ENCODE measurements at places on chromosomes 16 and 17. TPM values are rescaled to one million over a fixed set of nuclear protein-coding genes. Genes with fewer than 3 reads are reported as not detected.

Gene CCL7
- not detected for total RNA-seq

Gene SBK1
- 0.64 TPM for total RNA-seq

Gene CHTF8
- total RNA-seq = 29.7 TPM

Gene RAB37
- 1.1 TPM for total RNA-seq

Gene SRP68
- 50.0 TPM for total RNA-seq

Gene OMG
- total RNA-seq = 1.0 TPM

Gene SULT1A2
- 0.46 TPM for total RNA-seq

Gene CLEC3A
- total RNA-seq = not detected

Gene TMEM238L
- not detected for total RNA-seq

Gene P3H4
- total RNA-seq = 67.0 TPM

Gene CACNG5
- total RNA-seq = not detected

Gene ZG16B
- 15.9 TPM for total RNA-seq

Gene CSH2
- total RNA-seq = not detected

Gene TEKT5
- total RNA-seq = 0.62 TPM

Gene GAS7
- total RNA-seq = 28.8 TPM

Gene NSMCE1
- 3.2 TPM for total RNA-seq

Gene INCA1
- total RNA-seq = not detected

Gene SULT1A3
- 26.5 TPM for total RNA-seq

Measured in uterus (tissue), 4 donors.